ENCODE measurements at places on chromosomes 11 and 22. TPM values are rescaled to one million over a fixed set of nuclear protein-coding genes. Genes with fewer than 3 reads are reported as not detected.

PTDSS2 gene
- total RNA-seq, result 32.5 TPM

SIPA1 gene
- total RNA-seq, result 29.6 TPM

APOA4 gene
- total RNA-seq, result not detected

SLC39A13 gene
- 78.4 TPM for total RNA-seq

TRIM3 gene
- 7.1 TPM for total RNA-seq

OR4C16 gene
- total RNA-seq, result not detected

OR51I1 gene
- not detected for total RNA-seq

WBP2NL gene
- 0.22 TPM for total RNA-seq

DPAGT1 gene
- 15.8 TPM for total RNA-seq

CASP4 gene
- total RNA-seq, result 22.4 TPM

PAMR1 gene
- 15.3 TPM for total RNA-seq

KREMEN1 gene
- total RNA-seq, result 39.7 TPM

TRPM5 gene
- total RNA-seq, result not detected

APOBEC3A gene
- total RNA-seq, result 1.1 TPM

IGLL1 gene
- total RNA-seq, result not detected

GTF2H1 gene
- 23.8 TPM for total RNA-seq

ART1 gene
- not detected for total RNA-seq

L3MBTL2 gene
- total RNA-seq, result 9.0 TPM

MPST gene
- 102 TPM for total RNA-seq

FXYD6 gene
- 42.6 TPM for total RNA-seq

OR2AG2 gene
- not detected for total RNA-seq

TMEM218 gene
- total RNA-seq, result 8.3 TPM

C22orf31 gene
- total RNA-seq, result not detected

ADORA2A gene
- 7.1 TPM for total RNA-seq

MAPK8IP1 gene
- 8.9 TPM for total RNA-seq

NPAS4 gene
- not detected for total RNA-seq

GGTLC2 gene
- total RNA-seq, result not detected

SLC22A25 gene
- not detected for total RNA-seq

HEPHL1 gene
- not detected for total RNA-seq

P2RY2 gene
- total RNA-seq, result 9.5 TPM

CDC42EP2 gene
- total RNA-seq, result 31.0 TPM

BRD1 gene
- total RNA-seq, result 17.7 TPM

ISX gene
- total RNA-seq, result not detected

LRRC32 gene
- 37.9 TPM for total RNA-seq

ANO5 gene
- 38.7 TPM for total RNA-seq

SEPTIN5 gene
- 287 TPM for total RNA-seq

COA4 gene
- total RNA-seq, result 90.7 TPM

OR8D1 gene
- total RNA-seq, result not detected

SCGB1D2 gene
- not detected for total RNA-seq

PRAME gene
- total RNA-seq, result 0.19 TPM
